H1 (cell line): ENCODE measurements at places on chromosomes 16 and 17.
A peak's percentile ranks its signal among the peaks of the same experiment; 100 is the strongest.

- no peak for DNase-seq
Measured at GRCh38 chr17:45828171-45828570, 16.5 kb upstream of the SPPL2C start.

DNA sequence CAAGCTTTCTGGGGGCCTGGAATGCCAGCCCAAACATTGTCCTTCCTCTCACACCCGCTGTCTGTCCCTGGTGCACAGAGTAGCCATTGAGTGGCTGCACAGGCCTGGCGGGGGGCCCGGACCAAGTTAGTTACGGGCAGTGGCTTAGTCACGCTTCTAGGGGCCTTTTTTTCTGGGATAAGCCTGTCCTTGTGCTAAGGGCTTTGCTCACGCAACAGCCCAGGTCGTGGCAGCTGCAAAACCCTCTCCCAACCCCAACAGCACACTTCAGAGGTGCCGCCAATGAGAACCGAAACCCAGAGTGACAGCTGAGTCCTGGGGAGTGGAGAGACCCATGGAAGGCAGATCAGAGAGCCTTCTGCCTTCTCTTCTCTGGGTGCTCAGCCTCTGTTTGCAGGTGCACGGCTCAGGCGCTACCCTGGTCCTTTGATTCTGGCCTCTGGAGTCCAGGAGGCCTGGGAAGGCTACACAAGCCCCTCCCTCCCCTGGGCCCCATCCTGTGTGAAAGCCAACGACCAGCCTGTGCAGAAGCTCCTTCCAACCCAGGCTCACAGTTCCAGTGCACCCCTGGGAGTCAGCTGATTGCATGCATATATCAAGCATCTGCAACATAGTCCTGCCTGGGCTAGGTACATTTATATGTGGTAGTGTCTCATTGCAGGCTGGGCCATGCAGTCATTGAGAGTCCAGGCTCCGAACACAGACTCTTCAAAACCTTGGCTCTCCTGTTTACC is 9.1 kb downstream of the WSCD1 start:
- DNase-seq: no peak

- DNase-seq: no peak
Measured at GRCh38 chr17:48569674-48570324, 8.4 kb downstream of the HOXB4 start.

GRCh38 chr17:40068917-40069750 is 6.4 kb downstream of the THRA start:
- DNase-seq: peak; percentile 65

DNA sequence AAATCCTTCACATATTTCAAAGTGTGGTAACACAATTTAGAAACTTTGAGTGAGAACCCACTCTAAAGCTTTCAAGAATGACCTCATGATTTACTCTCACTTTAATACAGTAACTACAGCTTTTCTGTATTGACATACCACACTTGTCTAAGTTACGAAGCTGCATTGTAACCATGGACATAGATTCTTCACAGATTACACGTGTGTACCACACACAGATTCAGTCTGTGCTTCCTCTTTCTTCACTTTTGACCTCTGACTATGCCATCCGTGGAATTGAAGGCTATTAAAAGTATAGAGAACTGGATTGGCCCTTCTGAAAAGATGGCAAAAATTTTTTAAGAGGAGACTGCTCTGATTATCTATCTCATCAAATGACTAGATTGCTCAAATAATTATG is 172.7 kb downstream of the TANC2 start:
- no peak for DNase-seq

DNA sequence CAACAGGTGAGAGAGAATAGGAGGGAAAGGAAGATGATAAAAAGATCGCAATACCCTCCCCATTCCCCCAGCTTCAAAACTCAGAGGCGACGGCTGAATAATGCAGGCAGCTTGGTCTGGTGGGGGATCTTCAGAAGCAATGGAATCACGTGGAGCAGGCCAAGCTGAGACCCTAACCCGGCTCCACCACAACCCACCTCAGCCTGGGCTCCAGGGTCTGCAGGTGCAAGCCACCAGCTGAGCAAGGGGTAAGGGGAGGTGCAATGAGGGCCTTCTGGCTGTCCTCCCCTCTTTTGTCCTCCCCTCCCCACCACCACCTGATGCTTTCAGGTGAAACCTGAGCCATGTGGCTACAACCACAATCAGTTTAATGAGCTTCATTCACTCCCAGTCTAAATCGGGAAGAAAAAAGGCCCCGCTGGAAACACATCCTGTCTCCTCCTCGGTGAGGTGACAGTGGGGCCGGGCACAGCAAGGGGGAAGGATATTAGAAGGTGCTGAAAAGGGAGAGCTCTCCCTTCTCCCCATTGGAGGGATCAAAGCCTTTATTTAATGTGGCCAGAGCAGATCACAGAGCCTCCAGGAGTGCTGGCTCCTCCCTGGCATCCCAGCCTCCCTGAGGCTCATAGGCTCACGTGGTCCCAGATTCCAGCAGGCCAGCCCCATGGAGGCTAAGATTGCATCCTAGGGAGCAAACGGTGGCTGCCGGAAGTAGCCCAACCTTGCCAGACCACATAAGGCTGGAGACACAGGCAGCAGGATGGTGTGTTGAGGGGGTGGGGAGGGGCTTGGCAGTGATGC is 261.0 kb downstream of the SOX9 start:
- DNase-seq: no peak

DNA sequence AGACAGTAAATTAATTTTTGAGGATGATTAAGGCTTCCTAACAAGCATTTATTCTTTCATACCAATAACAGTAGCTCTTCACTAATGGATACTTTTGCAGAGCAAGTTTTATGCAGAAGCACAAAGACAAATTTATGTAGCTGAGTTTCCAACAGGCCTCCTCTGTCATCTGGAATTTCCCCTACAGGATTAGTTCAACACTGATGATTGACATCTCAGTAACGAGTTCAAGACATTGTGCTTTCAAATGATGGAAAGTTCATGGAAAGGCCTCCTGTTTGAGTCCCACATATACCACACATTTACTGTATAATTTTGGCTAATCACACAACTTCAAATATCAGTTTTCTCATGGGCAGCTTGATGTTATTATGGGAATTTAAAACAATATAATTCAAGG is 40.6 kb downstream of the ABCA10 start:
- no peak for DNase-seq

DNA sequence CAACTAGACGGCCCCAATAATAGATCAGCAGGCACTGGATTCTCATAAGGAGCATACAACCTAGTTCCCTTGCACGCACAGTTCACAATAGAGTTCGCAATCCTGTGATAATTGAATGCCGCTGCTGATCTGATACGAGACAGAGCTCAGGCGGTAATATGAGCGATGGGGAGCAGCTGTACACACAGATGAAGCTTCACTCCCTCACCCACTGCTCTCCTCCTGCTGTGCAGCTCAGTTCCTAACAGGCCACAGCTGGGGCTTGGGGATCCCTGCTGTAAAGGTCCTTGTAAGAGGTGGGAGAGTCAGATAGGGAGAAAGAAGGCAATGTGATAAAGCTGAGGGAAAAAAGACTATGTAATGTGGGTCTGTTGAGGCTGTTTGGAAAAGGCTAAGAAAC is 577.5 kb downstream of the RBFOX1 start:
- no peak for DNase-seq
